ENCODE measurements at places on chromosomes 12 and 14. TPM values are rescaled to one million over a fixed set of nuclear protein-coding genes. Genes with fewer than 3 reads are reported as not detected.
A peak's percentile ranks its signal among the peaks of the same experiment; 100 is the strongest.

DNA sequence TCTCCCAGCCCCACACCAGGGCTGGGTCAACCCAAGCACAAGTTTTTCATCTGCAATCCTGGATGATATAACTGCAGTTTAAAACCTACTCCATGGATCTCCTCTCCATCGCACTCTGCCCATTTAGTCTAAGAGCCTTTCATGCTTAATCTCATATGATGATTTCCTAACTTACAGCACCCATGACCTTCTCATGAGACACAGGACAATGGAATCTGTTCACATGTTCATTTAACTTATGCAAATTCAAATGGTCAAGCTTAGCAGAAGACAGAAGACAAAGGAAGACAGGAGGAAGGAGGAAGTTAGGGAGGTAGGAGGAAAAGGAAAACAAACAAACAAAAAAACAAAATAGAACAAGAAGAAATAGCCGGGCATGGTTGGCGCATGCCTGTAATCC is 64.6 kb upstream of the PNMA1 start:
- DNase-seq, result no peak

DNA sequence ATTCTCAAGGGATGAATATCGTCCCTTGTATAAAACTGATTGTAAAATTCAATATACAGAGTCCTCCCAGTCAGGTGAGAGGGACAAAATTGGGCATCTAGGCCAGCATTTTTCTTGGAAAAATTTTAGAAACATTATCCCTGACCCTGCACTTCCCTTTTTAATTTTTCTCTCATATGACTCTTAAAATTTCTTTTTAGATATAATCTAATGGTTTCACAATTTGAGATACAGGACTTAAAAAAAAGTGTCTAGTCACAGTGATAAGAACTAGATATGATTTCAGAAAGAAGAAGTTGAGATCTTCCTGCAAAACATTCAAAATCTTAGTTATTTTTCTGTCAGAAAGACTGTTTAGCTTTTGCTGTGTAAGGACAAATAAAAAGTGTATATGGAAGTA is 270.8 kb upstream of the PPFIA2 start:
- DNase-seq, result no peak

- DNase-seq, result peak; percentile 77
These were observed 94.2 kb downstream of the PLEKHA5 start for GRCh38 chr12:19223695-19224094.

Gene AQP6
- 0.17 TPM for total RNA-seq

DNA sequence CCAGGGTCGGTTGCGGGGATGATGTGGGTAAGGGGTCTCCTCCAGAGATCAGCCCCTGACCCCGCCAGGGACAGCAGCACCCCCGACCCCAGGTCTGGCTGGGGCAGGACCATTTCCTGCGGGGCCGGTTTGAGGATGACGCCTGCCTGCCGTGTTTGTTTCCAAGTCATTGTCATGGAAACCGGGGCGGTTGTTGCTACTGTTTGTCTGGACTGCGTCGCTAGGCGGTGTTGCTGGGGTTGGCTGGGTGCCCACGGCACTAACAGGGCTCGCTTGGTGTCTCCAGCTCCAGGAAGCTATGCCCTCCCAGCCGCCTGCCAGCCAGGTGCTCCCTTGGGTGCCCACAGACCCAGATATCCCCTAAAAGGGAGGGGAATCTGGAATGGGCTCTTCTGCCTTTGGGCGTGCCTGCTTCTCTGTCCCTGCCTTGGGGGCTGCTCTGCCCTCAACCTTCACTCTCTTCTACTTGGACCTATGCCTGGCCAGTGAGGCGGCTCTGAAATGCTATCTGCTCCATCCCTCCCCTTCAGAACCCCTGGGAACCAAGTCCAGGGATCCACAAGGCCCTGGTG is 4.7 kb upstream of the CRIP1 start:
- peak; percentile 96 for DNase-seq

Gene SYT1
- total RNA-seq, result 0.51 TPM

DNA sequence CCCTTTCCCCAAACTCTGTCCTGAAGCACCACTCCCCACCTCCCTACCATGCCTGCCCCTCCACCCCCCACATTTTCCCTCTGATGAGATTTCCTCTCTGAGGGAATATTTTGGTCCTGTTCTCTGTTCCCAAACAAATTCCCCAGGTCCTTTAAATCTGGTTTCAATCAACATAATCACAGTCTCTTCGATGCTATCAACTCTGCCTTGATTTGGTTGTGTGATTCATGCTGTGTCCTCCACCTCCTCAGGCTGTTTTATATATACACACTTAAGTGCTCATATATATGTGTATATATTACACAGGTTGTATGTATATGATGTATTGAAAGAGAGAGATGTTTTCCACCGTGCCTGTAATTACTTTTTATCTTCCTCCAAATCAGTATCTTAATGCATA is 36.0 kb downstream of the NTF3 start:
- DNase-seq, result no peak

- DNase-seq, result peak; percentile 92
These were observed 43.5 kb downstream of the TMX1 start for GRCh38 chr14:51283402-51284085.

Gene BHLHE41
- total RNA-seq, result 2.3 TPM

DNA sequence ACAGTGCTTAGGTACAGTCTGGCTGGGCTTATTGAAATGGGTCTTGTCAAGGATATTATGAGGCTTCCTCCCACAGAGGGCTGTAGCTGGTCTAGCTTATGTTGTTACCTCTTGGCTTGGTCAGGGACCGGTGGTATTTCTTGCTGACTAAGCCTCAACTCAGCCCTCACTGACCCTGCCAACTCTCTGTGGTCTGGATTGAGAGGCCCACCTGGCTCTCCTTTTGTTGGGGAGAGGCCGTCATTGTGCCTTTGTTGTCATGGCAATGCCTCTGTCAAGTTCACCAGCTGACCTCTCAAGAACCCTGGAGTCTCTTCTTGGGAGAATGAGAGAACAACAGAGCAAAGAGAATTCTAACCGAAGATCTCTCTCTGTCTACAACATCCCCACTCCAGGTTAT is 245.6 kb upstream of the NPAS3 start:
- peak; percentile 96 for DNase-seq

GRCh38 chr14:75439989-75440388 is 12.2 kb downstream of the JDP2 start:
- DNase-seq, result no peak

GRCh38 chr12:26358651-26359050 is 163.3 kb downstream of the SSPN start:
- DNase-seq, result no peak
